ENCODE measurements at places on chromosomes 2 and 18.

- no peak for DNase-seq
Observed at GRCh38 chr2:240905176-240905781, 857 bp upstream of the CROCC2 start.

DNA sequence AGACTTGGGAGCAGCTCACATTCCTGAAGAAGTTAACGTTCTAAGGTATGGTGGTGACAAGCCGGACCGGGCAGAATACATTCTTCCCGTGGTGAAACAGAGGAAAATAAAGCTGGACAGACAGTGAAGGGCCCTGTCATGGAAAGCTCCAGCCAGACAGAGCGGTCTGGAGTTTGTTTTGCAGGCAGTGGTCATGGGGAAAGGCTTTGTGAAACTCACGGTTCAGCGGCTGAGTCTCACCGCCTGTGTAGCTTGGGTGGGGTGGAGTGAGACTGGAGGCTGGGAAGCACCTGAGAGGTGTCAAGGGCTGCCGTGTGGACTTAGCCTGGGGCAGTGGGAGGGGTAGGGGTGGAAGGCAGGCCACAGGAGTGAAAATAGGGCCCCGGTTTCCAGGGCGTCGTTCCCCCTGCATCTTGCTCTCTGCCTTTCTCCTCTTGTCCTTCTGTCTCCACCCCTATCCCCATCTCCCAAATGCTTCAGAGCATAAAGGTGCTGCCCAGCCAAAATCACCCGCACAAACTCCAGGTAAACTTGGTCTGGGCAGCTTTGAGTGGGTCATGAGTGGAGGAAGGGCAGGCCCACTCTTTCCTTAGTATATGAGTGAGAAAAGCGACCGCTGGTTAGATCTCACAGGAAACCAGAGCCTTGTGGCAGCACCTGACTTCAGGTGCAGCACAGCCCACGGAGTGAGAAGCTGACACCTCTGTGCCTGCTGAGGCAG is 11.4 kb upstream of the SLC20A1 start:
- DNase-seq, result no peak

DNA sequence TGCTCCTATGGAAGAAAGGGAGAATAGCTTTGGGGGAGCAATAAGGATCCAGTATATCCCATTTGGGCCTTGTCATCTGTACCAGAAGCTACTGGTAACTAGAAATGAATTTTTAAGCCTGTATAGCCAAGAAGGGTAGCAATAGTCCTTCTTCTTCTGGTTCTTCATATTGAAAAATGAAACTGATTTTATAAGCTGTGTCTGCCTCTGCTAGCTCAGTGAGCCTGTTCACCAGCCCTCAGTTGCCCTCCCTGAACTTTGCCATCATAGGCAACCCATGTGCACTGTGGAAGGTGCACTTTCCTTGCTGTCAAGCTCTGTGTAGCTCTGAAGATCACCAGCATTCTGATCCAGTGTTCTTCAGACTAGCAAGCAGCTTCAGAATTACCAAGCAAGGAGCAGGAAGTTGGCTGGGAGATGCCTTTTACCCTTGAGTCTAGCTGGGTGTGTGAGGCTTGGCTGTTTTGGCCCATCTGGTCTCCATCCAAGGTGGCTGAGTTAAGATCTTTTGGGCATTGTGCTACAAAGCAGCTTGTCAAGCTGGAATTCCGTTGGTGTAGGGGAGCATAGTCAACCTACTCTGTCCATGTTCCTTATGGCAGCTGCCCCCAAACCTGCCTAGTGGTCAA is 55.8 kb upstream of the MGAT5 start:
- DNase-seq, result no peak

GRCh38 chr2:24806661-24807036 is 13.4 kb downstream of the CENPO start:
- no peak for DNase-seq

GRCh38 chr2:5121121-5121520 is 571.1 kb upstream of the SOX11 start:
- no peak for DNase-seq
